Effector memory CD8-positive, alpha-beta T cell (primary cell): ENCODE measurements at places on chromosomes 12 and 14.

DNA sequence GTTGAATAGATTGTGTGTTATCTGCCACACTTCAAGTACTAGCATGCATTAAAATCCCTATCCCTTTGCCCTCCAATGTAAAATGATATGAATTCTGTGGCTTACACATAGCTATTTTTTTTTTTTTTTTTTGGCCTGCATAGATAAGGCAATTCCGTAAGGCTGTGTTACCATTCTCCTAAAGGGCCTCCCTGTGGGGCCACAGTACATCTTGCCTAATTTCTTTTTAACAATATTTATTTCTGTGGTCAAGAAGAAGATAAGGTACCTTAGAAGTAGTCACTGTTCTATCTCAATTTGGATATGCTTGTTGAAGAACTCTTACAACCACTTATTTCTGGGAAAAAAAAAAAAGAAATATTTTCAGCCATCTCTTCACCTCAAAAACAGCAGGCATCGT, 19.8 kb downstream of the FLRT2 start:
- DNase-seq: no peak

DNA sequence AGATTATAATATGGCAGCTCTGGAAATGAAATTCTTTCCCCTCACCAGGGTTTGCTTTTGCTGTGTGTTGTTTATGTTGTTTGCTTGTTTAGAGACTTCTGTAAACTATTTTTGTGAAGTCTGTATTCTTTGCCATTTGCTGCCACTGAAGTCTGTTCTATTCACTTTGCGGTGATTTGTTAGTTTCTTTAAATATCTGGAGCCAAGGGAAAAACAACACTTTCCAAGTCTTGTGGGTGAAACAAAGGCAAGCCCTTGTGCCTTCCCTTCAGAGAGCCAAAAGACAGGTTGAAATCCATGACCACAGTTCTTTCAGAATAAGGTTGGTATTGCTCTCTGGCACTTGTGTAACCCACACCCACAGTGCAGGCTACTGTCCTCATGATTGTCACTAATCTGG, 59.5 kb upstream of the RNU6-7 start:
- no peak for DNase-seq

DNA sequence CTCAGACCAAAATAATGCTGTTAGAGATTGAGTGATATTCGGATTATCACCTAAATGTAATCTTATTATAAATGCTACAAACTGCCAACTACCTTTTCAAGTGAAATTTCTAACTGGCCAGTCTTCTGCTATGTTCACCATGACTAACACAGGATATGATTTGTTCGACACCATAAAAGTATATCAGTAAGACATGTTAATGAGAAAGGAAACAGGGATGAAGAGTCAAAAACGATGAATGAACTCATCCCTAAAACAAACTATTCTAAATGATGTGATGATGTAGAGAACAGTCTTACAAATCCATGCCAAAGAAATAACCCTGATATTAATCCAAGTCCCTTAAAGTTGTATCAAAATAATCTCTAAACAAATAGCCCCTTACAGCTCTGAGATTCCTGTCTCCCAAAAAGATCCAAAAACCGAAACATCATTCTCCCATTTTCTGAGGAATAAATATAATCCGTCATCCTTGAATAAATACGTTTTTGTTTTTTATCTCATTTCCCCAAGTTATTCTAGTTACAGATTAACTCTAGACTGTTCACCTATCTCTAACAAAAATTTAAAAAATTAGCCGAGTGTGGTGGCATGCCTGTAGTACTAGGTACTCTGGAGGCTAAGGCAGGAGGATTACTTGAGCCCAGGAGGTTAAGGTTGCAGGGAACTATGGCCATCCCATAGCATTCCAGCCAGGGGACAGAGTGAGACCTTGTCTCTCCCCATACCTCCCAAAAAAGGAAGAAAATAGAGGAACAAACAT, 9.1 kb downstream of the SCAF11 start:
- no peak for DNase-seq

DNA sequence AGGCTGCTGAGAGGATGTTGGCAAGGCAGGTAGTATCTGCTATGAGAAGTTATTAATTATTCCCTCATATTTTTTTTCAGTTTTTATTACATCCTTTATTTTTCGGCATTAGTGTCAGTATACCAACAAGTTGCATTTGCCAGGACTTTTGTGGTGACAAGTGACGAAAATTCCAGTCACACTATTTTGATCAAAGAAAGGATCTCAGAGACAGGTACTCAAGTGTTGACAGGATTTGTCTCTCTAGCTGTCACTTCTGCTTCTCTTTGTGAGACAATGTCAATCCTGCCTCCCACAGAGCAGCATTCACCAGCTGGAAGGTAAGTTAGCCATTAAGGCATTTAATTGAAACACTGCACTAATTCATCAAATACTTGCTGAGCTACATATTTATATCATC, 18.0 kb upstream of the IFNG start:
- no peak for DNase-seq

GRCh38 chr12:62861586-62861985, 73.4 kb downstream of the PPM1H start:
- no peak for DNase-seq

GRCh38 chr14:50977863-50978528, 33.7 kb upstream of the PYGL start:
- DNase-seq: no peak

DNA sequence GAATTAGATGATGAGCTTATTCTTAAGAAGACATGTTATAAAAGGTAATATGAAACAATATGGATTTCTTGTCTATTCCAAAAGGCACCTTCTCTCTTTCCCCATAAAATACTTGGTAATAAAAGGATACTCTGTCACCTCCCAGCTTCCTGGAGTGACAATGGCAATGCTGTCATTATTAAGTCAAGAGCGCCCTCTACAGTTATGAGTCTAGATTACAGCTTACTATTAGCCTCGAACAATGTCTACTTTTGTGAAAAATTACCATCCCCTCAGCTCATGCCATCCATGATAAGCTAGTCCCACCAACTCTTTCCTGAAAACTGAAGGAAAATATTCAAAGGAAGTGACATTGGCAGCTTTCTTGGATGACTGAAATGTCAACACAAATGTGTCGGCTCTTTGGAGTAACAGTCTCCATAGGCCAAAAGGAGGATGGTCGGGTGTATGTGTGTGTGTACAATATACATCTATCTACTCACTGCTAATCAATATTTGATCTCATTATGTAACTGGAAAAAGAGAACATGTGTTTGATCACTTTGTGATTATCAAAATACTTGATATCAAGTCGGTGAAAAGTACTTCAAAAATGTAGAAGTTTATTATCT, 48.7 kb upstream of the CDKN3 start:
- no peak for DNase-seq

DNA sequence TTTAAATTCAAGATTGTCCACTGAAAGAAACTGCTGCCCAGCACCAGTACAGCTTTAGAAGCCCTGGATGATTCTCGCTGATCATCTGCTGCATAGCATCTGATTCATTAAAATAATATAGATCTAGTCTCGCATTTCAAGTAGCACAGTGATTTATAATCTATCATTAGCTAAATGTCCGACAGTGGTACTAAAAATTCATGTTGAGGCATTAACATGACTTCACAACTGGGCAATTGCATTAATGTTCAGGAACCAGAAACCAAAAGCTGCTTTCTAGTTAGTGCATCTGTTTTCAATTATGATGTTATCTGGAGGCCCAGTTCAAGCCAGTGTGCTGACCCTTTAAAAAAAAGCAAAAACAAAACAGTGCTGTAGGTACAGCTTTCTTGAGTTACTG, 1987.2 kb upstream of the SEL1L start:
- no peak for DNase-seq

DNA sequence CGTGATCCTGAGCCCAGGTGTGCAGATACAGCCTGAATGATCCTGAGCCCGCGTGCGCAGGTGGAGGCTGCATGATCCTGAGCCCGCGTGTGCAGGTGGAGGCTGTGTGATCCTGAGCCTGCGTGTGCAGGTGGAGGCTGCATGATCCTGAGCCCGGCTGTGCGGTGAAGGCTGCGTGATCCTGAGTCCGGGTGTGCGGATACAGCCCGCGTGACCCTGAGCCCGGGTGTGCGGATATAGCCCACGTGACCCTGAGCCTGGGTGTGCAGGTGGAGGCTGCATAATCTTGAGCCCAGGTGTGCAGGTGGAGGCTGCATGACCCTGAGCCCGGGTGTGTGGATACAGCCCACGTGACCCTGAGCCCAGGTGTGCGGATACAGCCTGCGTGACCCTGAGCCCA, 20.3 kb downstream of the BRF1 start:
- no peak for DNase-seq

- no peak for DNase-seq
Observed at GRCh38 chr14:90649083-90649482, 167.1 kb downstream of the TTC7B start.

- DNase-seq: no peak
Observed at GRCh38 chr14:55914771-55915170, 203.4 kb upstream of the PELI2 start.

DNA sequence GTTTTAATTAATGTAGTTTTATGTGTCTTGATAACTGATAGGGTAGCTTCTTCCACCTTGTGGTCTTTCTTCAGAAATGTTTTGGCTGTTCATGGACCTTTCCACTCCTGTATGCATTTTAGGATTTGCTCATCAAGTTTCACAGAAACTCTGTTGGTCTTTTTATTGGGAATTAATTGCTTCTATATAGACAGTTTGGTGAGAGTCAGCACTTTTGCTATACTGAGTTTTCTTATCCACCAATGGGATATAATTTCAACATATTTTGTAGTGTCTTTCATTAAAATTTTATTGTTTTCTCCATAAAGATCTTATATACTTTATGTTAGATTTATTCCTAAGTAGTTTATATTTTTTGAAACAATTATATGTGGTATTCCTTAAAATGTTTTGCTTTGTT, 7.8 kb downstream of the GOLGA5 start:
- no peak for DNase-seq

GRCh38 chr12:24444634-24445033, 495.2 kb upstream of the SOX5 start:
- DNase-seq: no peak

DNA sequence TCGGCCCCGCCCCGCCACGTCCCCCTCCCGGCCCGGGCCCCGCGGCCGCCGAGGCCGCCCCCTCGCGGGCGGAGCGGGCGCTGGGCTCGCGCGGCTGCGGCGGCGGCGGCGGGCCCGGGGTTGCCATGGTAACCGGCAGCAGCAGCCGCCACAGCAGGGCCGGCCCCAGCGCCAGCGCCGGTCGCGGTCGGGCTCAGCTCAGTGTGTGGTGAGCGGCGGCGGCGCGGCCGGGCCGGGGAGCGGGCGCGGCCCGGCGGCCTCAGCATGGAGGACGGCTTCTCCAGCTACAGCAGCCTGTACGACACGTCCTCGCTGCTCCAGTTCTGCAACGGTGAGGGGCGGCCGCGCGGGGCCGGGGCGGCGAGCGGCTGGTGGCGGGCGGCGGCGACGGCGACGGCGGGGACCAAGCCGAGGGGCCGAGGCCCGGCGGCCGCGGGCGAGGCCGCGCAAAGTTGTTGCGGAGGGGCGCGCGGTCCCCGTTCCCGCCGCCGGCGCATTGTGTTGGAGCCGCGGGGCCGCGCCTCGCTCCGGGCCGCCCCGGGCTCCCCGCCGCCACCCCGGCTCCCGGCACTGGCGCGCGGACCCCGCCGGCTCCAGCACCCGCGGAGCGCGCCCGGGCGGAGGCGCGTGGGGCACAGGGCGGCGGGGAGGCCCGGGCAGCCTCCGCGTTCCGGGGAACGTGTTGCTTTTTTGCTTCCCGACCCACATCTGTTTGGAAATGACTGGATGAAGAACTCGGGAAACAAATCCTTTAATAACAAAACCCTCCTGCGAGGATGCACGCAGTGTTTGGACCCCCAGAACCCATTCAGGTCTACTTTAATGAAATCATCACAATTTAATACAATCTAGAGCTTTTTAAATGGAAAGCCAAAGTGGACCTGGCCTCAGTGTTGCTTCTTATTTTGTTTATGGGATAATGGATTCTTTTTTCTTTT, at the start of gene EML1:
TSS of gene EML1 (plus strand) at position 201 of the 938 bp plus-strand sequence. CDS start at position 265, 64 bp downstream.
- DNase-seq: peak; percentile 54

GRCh38 chr12:30019366-30020140, 235.8 kb upstream of the TMTC1 start:
- DNase-seq: no peak

DNA sequence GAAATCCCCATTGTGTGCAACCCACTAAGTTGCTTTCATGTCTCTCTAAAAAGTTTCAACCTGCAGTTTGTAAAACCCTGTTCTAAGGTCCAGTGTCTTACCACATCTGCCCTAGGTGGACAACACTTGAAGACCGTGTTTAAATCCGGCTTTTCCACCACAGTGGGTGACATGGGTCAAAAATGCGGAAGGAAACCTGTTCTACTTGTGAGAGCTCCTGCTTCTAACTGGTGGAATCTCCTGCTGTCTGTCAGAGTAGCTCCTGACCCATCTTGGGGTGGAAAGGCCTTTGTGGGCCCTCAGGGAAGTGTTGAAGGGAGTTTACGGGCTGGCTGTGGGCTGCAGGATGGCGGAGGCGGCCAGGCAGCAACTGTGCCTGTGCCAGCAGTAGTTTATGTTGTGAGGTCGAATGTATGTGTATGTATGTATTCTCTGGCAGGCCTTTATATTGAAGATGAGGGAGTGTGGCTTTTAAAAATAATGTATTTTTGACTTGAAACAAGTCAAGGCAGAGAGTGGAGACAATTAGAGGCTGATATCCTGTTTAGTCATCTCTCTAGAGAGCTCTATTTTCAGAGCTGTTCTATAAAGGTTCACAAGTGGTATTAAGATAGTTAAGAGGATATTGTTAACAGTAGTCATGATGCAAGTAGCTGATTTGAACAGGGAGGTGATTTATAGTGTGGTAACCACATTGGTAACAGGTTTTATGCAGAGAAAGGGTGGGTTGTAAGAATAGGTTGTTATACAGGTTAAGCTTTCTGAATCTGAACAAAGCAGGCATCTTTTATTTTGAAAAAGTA, 67.0 kb downstream of the PRKCH start:
- DNase-seq: peak; percentile 29

DNA sequence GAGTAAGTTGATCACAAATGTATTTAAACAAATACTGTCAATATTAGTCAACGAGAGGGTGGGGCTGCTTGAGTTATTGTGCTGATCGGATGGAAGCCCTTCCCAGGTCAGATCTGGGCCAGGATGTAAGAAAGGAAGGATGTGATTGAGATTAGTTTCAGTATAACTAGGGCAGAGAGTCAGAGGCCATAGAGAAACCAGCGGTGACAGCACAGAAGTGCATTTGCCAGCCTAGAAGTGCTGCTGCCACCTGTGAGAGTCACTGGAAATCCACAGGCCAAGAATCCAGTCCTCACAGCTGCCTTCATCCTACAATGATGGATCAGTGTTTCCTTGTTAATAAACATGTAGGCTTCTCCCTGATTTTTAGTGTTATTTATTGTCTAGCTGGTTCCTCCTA, 9.8 kb upstream of the FERMT2 start:
- peak; percentile 3 for DNase-seq

DNA sequence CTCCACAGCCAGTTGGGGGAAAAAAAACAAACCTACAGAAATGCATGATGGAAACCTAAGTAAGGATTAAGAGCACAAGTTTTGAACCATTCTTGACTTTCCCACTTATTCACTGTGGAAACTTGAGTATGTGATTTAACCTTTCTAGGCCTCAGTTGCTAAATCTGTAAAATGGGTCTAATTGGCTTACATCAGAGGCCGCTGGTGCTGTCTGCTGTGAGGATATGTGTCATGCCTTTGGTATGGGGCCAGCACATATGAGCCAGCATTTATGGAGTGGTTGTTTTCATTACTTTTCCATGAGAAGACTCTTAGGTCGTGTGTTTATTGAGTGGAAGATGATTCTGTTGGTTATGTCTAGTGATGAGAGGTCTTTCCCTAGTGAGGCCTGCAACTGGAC, 102.4 kb downstream of the ESR2 start:
- DNase-seq: no peak

GRCh38 chr12:124599074-124599999, 31.9 kb upstream of the NCOR2 start:
- no peak for DNase-seq

GRCh38 chr14:39246618-39247017, 12.9 kb downstream of the MIA2 start:
- DNase-seq: no peak
